ENCODE measurements at places on chromosomes 6 and 20.

DNA sequence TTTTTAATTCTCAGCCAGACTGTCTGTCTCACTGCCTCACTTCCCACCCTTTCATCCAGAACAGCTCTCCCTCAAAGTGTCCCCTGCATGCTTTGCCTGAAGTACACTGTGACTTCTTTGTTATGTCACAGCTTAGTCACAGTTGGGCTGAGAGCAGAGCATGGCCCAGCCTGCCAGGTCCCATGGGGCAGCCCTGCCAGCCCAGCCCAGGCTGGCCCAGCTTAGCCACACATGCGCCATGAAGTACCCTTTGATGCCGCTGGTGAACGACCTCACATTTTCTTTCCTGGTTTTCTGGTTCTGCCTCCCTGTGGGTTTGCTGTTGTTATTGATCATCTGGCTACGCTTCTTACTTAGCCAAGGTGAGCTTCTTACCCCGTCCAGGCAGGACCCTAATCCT lies at the start of gene ADIG:
TSS of gene ADIG (plus strand) at position 185 of the 400 bp plus-strand sequence. CDS start at position 239, 54 bp downstream.
- DNase-seq: no peak

GRCh38 chr6:3765415-3765814 lies 13.9 kb upstream of the PXDC1 start:
- no peak for DNase-seq

DNA sequence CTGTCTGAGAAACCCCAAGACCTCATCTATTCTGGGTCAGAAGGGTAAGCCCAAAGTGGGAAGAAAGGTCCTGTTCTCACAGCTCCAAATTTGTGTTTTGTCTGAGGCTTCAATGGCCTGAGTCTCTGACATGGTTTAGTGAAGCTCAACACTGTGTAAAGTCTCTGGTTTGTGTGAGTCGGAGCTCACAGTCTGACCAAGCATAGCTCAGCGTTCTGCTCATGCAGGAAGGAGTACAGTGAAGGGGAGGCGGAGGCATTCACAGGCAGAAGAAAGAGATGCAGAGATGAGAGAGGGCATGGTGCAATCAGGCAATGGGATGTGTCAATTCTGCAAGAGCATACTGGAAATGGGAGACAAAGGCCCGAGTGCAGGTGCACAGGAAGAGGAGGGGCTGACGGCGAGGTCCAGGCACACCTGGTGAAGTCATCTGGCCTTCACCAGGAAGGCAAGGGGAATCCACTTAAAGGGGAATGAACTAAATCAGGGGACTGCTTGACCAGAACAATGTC lies 463.0 kb upstream of the AGPAT4 start:
- DNase-seq: no peak

DNA sequence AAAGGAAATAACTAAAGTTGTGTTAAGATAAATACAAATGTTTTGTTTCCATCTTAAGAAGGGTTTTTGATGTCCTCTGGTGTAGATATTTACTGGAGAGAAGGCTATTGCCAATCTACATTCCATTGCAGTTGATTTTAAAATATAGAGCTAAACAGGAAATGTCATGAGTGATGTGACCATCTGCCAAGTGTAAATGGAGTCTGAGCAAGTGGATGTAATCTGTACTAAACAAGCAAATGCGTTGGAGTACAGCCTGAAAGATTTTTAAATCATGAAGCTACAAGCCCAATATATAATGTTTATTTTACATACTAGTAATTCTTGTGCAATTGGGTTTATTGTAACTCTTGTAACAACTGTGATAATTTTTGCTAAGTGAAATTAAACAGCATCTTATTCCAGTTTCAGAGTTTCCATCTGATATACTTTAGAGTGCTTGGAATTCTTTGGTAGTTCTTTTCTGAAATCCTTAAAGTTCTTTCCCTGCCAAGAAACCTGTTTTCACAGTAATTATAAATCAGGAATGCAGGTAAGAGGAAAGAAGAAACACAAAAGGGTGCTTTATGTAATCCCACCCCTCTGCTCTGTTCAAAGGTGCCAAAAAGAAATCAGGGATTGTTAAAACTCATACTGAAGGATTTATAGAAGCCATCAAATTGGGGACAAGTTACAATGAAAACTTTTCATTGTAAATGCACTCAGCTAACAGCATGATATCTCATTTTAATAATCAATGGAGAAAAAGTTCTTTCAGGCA lies 47.2 kb upstream of the FLRT3 start:
- DNase-seq: no peak

GRCh38 chr20:20207291-20207690 lies 155.0 kb downstream of the CFAP61 start:
- no peak for DNase-seq

DNA sequence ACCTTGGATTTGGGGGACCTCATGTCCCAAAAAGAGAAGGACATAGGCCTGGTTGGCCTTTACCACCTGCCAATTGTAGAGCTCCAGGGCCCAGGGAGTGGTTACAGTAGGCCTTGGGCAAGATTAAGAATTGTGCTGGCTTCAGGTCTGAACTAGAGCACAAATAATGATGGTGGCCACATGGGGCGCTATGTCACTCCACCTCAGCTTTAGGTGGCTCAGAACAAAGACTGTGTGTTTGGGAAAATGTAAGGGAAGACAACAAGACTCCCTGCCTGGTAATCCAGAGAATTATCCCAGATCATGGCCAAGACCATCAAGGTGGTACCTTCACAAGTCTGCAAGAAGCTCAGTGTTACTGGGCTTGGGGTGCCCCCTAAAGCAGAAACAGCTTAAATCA lies 224.9 kb upstream of the OPRM1 start:
- DNase-seq: no peak

DNA sequence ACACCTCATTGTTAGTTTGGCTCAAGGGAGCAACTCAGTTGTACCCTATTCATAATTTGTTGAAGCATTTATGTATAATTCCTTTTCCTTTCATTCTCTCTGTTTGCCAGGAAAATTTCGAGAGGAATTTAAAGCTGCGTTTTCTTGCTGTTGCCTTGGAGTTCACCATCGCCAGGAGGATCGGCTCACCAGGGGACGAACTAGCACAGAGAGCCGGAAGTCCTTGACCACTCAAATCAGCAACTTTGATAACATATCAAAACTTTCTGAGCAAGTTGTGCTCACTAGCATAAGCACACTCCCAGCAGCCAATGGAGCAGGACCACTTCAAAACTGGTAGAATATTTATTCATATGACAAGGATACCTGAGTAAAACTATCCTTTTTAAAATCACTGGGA lies 45.2 kb upstream of the GFRAL start:
- DNase-seq: no peak
